Upper lobe of left lung (tissue), 6 donors: ENCODE measurements at places on chromosomes 16 and 17. TPM values are rescaled to one million over a fixed set of nuclear protein-coding genes. Genes with fewer than 3 reads are reported as not detected.
A peak's percentile ranks its signal among the peaks of the same experiment; 100 is the strongest.

DNA sequence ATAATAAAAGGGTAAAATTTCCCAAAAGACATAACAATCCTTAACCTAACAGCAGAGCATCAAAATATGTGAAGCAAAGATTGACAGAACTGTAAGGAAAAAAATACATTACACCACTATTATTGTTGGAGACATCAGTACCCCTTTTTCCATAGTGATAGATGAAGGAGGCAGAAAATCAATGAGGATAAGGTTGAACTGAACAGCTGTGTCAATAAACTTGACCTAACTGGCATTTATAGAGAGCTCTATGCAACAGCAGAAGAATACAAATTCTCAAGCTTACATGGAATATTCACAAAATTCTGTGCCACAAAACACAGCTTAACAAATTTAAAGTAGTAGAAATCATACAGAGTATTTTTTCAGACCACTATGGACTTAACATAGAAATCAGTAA, 195.0 kb upstream of the ELAC2 start:
- H3K4me1 ChIP-seq = no peaks in the 10 kb centered on the region
- H3K27me3 ChIP-seq = no peaks in the 10 kb centered on the region
- H3K4me3 ChIP-seq = no peak overlapping the region
- H3K27ac ChIP-seq = no peak overlapping the region

DNA sequence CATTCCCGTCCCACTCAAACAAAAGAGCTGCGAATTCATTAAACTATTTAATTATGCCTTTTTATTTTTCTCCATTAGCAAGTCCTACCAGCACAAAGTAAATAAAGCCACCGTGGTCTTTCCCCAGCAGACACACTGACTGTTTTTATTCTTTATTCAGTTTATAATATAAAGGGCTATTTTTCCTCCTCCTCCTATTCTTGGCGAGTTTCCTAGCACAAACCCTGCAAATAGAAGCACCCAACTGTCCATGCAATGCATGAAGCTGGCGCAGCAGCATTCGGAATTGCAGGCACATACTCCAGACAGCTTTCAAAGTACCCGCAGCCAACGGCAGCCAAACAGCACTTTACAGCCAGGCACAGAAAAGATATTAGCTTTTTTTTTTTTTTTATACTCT, 583.4 kb upstream of the PSMD7 start:
- no peaks in the 10 kb centered on the region for H3K4me1 ChIP-seq
- no peak overlapping the region for H3K4me3 ChIP-seq
- no peak overlapping the region for H3K27ac ChIP-seq
- no peak for DNase-seq

GRCh38 chr16:31128711-31129567, 6.6 kb downstream of the PRSS8 start:
- peak overlapping the region; percentile 91 for H3K27ac ChIP-seq
- H3K4me3 ChIP-seq = no peak overlapping the region
- no peaks in the 10 kb centered on the region for H3K27me3 ChIP-seq
- H3K36me3 ChIP-seq = peaks cover 79% of the 10 kb centered on the region

DNA sequence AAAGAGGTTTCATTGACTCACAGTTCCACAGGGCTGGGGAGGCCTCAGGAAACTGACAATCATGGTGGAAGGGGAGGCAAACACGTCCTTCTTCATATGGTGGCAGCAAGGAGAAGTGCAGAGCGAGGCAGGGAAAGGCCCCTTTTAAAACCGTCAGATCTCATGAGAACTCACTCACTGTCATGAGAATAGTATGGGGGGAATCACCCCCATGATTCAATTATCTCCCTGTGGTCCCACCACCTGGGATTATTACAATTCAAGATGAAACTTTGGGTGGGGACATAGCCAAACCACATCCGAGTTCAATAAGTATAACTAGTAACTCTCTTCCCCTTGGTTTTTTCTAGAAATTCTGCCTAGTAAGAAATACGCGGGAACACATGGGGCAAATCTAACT, 94.9 kb downstream of the AXIN2 start:
- no peak overlapping the region for H3K4me3 ChIP-seq
- DNase-seq = no peak
- H3K36me3 ChIP-seq = no peaks in the 10 kb centered on the region
- H3K4me1 ChIP-seq = peaks cover 13% of the 10 kb centered on the region
- H3K27ac ChIP-seq = no peak overlapping the region

- H3K27me3 ChIP-seq = no peaks in the 10 kb centered on the region
- peaks cover 4% of the 10 kb centered on the region for H3K4me1 ChIP-seq
- DNase-seq = no peak
- no peak overlapping the region for H3K27ac ChIP-seq
- H3K36me3 ChIP-seq = peaks cover 36% of the 10 kb centered on the region
These were observed 10.6 kb upstream of the MEFV start for GRCh38 chr16:3266873-3267537.

GRCh38 chr17:79685121-79685520, 45.6 kb upstream of the ENPP7 start:
- H3K27me3 ChIP-seq = no peaks in the 10 kb centered on the region
- H3K4me3 ChIP-seq = no peak overlapping the region
- no peaks in the 10 kb centered on the region for H3K36me3 ChIP-seq
- no peaks in the 10 kb centered on the region for H3K4me1 ChIP-seq

- no peak overlapping the region for H3K4me3 ChIP-seq
- H3K36me3 ChIP-seq = no peaks in the 10 kb centered on the region
- no peak overlapping the region for H3K27ac ChIP-seq
- H3K27me3 ChIP-seq = no peaks in the 10 kb centered on the region
These were observed 100.5 kb downstream of the VAT1L start for GRCh38 chr16:77888871-77889270.

The ATP1B2 gene
- 1.1 TPM for total RNA-seq

GRCh38 chr16:53888222-53888621, 184.3 kb downstream of the FTO start:
- DNase-seq = no peak
- H3K4me1 ChIP-seq = peaks cover 1% of the 10 kb centered on the region
- no peaks in the 10 kb centered on the region for H3K27me3 ChIP-seq
- no peak overlapping the region for H3K4me3 ChIP-seq
- H3K27ac ChIP-seq = no peak overlapping the region

GRCh38 chr16:65876056-65876408, 490.5 kb upstream of the CDH5 start:
- no peaks in the 10 kb centered on the region for H3K4me1 ChIP-seq
- no peak overlapping the region for H3K4me3 ChIP-seq
- H3K36me3 ChIP-seq = no peaks in the 10 kb centered on the region
- DNase-seq = no peak
- H3K27me3 ChIP-seq = no peaks in the 10 kb centered on the region

GRCh38 chr17:962670-963069, 16.9 kb downstream of the NXN start:
- no peaks in the 10 kb centered on the region for H3K4me1 ChIP-seq
- H3K27me3 ChIP-seq = no peaks in the 10 kb centered on the region
- no peak for DNase-seq
